Stimulated activated CD4-positive, alpha-beta T cell treated with anti-CD3 and anti-CD28 coated beads, Interleukin-4, amount 100 ng/mL, for 24 hours (primary cell): ENCODE measurements at places on chromosomes 5 and 9.

DNA sequence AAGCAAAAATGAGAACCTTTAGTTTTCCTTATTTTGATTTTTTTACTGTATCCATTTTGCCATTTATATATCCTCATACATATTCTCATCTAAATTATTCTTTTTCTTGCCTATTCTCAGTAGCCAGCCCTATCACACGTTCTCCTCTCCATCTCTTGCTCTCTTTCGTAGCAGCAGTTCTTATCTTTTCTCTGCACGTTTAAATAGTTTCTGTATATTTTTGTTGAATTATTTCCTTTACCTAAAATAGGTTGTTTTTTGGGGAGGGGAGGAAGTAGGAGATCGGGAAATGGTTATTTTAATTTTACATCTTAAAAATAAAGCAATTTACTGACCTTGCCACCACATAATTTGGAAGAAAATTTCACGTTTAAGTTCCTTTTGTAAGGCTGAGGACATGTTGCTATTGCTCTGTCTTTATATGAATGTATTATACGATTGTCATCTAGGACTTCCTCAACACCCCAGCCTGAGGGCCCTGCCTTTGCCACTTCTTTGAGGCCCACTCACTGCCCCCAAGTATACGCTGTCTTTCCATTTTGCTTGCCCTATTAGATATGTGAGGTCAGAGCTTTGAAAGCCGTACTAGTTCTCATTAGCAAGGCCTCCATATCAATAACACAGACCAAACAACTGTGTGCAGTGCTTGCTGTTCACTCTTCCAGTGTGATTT, 140.3 kb downstream of the GNAQ start:
- no peak for DNase-seq

DNA sequence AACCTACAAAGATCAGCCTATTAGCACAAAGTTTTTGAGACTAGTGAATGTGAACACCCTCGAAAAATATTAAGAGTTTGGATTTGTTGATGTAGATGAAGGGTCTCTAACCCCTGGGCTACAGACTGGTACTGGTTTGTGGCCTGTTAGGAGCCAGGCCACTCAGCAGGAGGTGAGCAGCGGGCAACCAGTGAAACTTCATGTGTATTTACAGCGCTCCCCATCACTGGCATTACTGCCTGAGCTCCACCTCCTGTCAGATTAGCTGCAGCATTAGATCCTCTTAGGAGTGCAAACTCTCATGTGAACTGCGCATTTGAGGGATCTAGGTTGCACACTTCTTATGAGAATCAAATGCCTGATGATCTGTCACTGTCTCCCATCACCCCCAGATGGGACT, 11.2 kb upstream of the PAM start:
- no peak for DNase-seq

DNA sequence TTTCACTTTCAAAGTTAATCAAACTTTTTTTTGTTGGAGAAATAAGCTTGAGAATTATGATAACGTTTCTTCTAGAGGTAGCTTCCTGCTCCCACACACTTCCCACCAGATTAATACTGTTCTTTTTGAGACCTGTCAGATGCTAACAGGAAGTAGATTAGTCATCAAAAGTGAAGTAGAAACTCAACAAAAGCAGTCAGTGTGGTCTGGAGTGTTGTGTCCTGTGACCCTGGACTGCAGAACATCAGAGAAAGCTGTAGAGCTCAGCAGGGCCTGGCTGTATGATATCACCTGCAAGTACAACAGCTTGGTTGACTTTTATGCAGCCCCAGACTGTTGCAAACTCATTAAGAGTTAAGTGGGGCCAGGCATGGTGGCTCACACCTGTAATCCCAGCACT, 495.7 kb upstream of the CYLC2 start:
- no peak for DNase-seq

DNA sequence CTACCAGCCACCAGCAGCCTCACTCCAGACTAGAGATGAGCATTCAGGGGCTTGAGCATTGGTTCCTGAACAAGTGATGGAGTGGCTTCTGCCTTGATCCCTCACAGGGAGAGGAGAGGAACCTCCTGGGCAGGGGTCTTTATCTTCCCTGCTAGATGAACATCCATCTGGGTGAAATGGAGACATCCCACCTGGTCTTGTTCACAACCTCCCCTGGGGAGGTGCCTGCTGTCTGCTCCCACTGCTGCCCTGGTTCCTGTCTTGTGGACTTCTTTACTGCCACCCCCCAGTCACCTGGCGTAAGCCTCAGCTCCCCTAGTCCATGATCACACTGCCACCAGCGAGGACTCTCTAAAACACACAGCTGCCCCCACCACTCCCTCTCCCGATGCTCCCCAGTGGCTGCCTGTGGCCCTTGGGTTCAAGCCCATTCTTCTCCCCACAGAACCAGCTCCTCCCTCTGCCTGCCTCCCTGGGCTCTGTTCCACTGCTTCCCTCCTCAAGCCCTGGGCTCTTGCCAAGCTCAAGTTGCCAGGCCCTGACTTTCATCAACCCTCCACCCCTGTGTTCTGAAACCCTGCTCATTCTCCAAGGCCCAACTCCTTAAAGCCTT, 51.5 kb downstream of the COL15A1 start:
- DNase-seq = no peak

- no peak for DNase-seq
Measured at GRCh38 chr9:116422119-116422979, 264.8 kb upstream of the TRIM32 start.

DNA sequence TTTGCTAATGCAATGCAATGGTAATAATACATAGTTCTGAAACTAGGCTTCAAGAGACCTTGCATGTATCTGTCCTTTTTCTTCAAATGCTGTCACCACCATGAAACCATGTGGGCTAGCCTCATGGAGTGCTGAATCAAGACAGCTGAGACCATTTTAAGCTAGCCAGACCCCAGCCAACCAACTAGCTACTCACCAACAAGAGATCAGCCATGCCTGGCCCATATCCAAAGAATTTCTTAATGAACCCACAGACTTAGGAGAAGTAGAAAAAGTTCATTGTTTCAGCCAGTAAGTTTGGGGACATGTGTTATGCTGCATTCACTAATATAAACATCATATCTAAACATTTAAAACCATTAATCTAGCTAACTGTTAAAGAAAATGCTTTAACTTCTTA, 139.8 kb upstream of the EDIL3 start:
- no peak for DNase-seq

- no peak for DNase-seq
Measured at GRCh38 chr5:128199104-128199503, 115.5 kb downstream of the SLC12A2 start.

DNA sequence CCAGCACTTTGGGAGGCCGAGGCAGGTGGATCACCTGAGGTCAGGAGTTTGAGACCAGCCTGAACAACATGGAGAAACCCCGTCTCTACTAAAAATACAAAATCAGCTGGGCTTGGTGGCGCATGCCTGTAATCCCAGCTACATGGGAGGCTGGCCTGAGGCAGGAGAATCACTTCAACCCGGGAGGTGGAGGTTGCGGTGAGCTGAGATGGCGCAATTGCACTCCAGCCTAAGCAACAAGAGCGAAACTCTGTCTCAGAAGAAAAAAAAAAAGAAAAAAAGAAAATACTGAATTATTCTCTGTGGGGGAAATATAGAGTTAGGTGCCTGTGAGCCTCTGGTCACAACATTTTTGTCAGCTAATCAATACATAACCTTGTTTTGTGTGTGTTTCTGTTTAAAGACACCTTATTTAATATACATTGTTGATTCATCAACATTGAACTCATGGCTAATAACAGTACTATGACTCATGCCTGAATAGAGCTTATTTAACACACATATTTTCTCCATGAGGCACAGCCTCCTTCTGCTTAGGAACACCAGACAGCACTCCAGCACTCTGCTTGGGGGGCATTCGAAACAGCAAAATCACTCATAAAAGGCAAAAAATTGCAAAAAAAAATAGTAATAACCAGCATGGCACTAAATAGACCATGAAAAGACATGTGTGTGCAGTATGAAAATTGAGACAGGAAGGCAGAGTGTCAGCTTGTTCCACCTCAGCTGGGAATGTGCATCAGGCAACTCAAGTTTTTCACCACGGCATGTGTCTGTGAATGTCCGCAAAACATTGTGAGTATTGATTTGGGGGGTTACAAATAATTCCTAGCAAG, at the start of gene IL31RA:
TSS of gene IL31RA (plus strand) at position 519 of the 836 bp plus-strand sequence. CDS start at position 733, 214 bp downstream.
- no peak for DNase-seq

GRCh38 chr5:1104327-1105006, 7.4 kb downstream of the SLC12A7 start:
- no peak for DNase-seq

DNA sequence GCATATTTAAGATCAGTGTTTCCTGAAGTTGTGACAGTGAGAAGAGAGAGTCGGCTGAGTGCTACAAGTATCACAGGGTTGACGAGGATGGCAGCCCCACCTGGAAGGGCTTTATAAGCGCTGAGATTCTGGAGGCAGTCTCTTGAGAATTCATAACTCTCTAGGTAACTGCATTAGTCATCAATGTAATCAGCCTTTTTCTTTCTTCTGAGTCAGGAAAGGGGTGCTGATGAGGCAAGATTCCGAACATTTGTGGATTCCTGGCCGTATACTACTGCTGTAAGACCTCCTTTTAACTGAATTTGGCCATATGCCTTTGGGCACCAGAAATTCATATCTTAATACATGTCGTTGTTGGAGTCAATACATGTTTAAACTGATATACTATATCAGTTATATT, 6.6 kb upstream of the RNF20 start:
- DNase-seq = no peak

DNA sequence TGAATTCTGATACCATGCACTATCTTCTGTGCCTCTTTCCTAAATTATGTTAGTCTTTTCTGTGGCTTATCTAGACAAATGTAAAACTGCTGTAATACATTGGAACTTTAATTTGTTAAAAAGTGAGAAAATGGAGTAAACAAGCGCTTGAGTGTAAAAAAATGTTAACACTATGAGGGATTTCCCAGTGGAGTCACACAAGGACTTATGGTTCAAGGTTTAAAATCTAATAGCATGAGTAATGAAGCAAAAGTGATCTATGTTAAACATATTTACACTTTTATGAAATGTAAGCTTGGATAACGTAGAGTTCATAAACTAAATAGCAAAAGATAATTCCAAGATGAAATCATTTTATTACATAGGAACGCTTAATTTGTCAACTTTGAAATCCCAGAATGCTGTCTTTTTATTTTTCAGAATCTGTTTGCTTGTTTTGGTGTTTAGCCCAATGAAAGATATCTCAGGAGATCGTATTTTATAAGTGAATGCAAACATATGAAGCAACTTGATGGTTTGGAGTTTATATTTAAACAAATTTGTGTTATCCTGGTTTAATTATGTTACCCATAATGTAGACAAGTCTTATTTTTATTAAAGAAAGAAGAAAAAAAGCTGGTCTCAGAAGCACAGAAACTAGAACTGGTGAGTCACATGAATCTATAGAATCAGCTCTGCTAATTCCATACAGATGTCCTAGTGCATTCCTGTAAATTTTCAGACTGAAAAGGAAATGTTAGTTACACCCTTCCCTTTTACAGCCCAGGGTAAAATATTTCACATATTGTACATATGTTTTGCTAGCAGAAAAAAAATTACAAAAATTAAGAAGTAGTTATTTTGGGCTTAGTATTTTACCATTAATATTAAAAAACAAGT, 34.2 kb upstream of the FBN2 start:
- no peak for DNase-seq

DNA sequence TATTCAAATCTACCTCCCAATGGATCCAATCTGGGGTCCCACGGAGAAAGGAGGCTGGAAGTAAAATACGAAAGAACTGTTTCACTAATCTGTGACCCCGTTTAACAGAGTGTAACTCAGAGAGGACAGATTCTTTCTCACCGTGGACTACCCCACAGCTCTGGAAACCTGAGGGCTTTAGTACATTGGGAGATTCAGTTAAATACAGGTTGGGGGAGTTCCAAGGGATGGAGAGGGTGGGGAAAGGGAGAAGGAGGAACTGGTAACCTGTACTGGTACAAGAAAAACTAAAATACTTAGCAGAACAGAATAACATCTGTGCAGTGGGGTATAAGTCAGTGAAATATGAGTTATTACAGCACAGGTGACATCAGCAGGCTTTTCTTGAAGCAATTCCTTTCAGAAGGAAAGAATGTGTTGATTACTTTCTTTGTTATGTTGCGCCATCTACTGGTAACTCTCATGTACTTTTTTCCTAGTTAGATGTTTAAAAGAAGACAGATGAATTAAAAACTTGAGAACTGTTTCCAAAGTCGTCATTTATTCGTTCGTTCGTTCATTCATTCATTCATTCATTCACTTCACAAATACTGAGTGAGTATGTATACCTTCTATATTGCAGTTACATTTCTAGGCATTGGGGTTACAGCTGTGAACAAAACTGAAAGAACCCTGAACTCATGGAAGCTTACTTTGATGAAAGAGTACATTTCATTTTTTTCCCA, 30.0 kb upstream of the STOM start:
- DNase-seq = no peak

GRCh38 chr5:180209137-180209581, at the start of gene RASGEF1C:
RASGEF1C (minus strand) TSS chr5:180209211; CDS start chr5:180138052, 71,159 bp downstream.
- DNase-seq = peak; percentile 61

DNA sequence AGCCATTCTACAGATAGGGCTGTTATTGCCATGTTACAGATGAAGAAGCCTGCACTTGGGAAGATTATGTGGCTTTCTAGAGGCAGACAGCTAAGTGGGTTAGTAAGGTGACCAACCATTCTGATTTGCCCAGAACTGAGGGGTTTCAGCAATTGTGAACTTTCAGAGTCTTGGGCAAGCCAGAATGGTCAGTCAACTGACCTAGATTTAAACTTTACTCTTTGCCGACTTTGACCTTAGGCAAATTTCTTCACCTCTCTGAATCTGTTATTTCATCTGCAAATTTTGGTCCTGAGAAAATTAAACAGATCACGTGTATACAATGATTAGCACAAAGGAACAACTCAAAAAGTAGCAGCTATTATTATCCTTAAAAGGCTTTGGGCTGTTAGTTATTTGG, 20.4 kb upstream of the TNFSF8 start:
- no peak for DNase-seq

- DNase-seq = no peak
Measured at GRCh38 chr9:1083325-1083913, 33.3 kb downstream of the DMRT2 start.

DNA sequence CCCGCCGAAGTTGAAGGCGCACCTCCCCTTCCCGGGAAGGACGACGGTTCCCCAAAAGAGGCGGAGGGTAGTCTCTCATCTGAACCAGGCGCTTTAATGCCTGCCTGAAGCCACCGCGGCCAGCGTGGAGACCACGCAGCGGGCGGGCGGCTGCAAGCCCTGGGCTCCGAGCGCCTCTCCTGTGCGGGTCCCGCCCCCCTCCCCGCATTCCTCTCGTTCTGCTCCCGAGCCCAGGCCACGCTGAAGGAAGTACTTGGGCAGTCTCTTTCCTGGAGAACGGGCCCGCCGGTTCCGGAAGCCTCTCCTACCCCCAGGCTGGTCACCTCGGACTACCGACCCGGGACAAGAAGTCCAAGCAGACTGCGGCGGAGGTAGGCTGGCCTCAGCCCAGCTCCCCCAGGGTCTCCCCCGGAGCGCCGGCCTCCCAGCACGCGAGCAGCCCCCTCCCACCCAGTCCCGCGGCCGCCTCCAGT, 571 bp downstream of the PPIC start:
- DNase-seq = no peak

- no peak for DNase-seq
Measured at GRCh38 chr9:130215341-130216119, 43.3 kb downstream of the NCS1 start.

- DNase-seq = no peak
Measured at GRCh38 chr9:136658849-136659535, 3.7 kb upstream of the EGFL7 start.
